ENCODE measurements at places on chromosomes 2 and 18.
A peak's percentile ranks its signal among the peaks of the same experiment; 100 is the strongest.

DNA sequence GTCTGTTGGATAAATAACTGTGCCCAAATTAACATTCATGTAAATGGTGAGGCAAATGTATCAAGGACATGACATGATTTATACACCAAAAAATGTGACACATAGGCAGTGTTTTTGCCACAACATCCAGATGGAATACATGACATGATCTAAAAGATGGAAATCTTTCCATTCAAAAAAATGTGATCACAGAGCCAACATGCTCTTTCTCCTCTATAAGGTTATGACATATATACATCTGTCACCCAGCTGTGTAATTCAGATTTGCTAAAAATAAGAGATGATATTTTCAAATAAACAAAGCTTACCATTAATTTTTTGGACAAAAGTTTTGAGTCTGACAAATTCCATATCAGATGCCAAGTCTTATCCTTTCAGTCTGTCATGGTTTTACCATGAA, 95.5 kb upstream of the COL3A1 start:
- DNase-seq, result no peak

DNA sequence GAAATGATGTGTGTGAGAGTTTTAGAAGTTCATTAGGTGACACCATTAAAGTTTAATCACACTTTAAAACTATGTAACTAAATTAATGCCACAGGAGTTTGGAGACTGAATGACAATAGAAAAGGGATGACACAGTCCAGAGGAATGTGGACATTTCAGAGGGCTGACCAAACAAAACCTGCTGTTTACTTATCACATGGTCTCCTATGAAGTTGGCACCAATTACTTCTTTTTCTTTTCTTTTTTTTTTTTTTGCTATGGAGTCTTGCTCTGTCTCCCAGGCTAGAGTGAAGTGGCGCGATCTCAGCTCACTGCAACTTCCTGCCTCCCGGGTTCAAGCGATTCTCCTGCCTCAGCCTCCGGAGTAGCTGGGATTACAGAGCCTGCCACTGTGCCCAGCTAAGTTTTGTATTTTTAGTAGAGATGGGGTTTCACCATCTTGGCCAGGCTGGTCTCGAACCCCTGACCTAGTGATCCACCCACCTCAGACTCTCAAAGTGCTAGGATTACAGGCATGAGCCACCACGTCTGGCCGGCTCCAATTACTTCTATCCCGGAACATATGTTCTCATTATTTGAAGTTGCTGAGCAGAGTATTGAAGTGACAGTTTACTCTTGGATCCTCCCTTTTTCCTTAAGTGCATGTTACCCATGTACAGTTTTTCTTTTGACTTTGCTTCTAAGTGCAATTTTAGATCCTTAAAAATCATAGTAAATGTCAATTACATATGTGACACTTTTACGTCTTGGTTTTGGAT, 4.3 kb downstream of the AGPS start:
- no peak for DNase-seq

- no peak for DNase-seq
Observed at GRCh38 chr2:23198316-23199114, 186.5 kb upstream of the KLHL29 start.

GRCh38 chr18:35267161-35267651, 22.8 kb downstream of the ZSCAN30 start:
- peak; percentile 33 for DNase-seq

GRCh38 chr18:11871501-11871900, 20.3 kb downstream of the CHMP1B start:
- DNase-seq, result no peak

DNA sequence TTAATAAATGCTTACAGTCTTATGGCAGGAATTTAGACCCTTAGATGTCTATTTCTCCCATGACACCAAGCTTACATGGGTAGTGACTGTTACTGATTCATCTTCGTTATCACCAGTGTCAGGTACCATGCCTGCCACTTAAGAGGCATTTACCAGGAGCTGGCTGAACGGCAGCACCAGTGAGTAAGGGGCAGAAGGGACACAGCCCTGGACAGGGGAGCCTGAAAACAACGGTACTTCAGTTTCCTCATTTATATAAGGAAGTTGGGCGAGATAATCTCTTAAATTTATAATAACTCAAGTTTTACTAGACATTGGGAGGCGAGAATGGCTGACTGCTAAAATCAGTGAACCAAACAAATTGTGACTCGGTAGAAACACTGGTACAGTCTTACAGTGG, 1.2 kb downstream of the COA5 start:
- no peak for DNase-seq

- no peak for DNase-seq
Observed at GRCh38 chr2:10210336-10210735, 87.8 kb downstream of the RRM2 start.

DNA sequence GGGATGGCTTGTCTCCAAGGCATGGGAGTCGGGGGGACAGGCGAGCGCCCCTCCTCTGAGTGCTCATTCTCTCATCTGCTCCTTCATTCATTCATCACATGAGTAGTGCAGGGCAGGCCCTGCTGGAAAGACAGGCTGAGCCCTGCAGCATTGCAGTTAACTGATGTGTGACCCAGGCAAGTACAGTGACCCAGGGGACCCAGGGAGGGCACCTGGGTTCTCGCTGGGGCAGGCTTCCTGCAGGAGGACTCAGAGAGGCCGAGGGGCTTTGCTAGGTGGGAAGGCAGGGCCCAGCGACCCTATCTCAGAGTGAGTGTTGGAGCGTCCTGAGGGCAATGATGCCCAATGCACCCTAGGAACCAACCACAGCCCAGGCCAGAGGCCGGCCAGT, 30.6 kb downstream of the HJURP start:
- DNase-seq, result no peak

DNA sequence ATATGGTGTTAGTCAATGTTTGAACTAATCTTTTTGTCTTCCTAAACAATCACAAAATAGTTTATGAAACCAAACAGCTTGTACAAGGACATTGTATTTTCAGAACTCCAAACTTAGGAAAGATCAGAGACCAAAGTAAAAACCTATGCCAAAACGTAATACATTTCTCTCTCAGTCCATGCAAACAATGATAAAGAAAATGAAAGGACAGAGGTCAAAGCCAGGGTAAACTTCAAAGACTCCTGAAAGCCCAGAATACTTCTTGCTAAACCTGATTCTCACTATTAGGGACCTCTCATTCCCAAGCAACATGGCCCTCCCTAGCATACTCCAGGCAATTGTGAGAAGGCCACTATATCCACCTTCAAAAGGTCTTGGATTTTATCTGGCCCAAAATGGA, 105.1 kb upstream of the GALNT5 start:
- no peak for DNase-seq

DNA sequence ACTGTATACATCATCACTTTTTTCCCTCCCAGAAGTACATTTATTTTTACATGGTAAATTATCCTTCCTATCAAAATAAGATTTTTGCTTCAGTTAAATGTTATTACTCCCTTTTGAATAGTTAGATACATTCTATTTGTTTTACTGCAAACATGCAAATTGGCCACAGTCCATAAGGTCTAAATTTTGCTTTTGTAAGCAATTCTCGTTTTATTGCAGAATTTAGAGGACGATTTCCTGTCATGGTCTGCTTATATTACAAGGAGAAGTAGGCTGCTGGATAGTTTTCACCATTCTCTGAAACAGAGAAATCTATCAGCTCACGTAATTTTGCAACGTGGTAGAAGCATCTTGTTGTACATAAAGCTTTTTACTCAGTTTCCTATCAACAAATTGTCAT, 1632.5 kb downstream of the LRP1B start:
- no peak for DNase-seq

DNA sequence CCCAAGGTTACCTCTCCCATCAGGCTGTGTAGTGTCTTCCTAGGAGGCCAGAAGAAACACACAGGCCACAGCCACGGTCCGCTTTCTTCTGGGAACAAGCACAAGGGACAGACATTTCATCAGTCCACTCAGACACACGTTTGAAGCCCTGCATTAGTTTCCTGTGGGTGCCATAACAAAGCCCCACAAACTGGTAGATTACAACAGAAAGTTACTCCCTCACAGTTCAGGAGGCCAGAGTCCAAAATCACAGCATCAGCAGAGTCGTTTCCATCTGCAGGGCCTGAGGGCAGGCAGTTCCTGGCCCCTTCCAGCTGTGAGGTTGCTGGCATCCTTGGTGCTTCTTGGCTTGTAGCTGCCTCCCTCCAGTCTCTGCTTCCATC, 8.8 kb upstream of the PRLH start:
- DNase-seq, result no peak

DNA sequence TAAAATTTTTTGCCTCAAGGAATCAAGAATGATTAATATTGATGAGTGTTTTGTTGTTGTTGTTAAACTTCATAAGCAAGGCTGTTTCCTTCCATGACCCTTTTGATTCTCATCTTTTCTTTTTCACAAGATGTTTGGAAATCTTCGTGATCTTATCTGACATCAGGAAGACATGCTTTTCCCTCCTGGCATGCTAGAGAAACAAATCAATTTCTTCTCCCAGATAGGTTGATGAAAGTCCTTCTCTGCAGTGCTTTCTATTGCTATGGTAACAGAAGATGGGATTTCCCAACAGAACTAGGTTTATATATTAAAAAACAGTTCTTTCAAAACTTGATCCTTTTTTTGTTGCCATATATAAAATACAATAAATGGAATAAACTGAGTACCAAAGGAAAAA, 85.2 kb downstream of the EML6 start:
- DNase-seq, result no peak

DNA sequence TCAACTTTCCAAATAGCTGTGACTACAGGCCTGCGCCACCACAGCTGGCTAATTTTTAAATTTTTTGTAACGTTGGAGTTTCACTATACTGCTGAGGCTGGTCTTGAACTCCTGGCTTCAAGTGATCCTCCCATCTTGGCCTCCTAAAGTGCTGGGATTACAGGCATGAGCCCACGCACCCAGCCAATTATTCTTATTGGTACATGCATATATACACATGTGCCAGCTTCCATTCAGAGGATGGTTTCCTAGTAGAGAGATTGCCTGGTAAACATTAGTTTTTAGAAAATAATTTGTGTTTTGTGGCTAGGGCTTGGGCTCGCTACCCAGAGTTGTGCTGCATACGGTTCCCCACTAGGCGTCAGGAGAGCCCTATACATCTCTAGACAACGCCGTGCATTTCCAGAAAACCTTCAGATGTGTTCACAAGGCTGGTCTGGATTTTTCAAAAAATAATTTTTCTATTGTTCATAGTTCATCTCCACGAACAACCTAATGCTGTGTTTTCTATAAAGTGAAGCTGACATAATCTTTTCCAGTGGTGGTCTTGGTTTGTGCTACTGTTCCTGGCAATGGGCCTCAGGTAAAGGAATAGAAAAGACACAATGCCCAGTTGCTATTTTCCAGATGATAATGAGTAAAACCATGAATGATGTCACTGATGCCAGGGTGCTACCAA, 14.6 kb upstream of the AFG3L2 start:
- DNase-seq, result no peak

Measured in activated CD4-positive, CD25-positive, alpha-beta regulatory T cell treated with anti-CD3 and anti-CD28 coated beads, Interleukin-2, amount 50 U/mL, for 16 hours (primary cell).